ENCODE measurements at places on chromosomes 12 and 14. TPM values are rescaled to one million over a fixed set of nuclear protein-coding genes. Genes with fewer than 3 reads are reported as not detected.
A peak's percentile ranks its signal among the peaks of the same experiment; 100 is the strongest.

DNA sequence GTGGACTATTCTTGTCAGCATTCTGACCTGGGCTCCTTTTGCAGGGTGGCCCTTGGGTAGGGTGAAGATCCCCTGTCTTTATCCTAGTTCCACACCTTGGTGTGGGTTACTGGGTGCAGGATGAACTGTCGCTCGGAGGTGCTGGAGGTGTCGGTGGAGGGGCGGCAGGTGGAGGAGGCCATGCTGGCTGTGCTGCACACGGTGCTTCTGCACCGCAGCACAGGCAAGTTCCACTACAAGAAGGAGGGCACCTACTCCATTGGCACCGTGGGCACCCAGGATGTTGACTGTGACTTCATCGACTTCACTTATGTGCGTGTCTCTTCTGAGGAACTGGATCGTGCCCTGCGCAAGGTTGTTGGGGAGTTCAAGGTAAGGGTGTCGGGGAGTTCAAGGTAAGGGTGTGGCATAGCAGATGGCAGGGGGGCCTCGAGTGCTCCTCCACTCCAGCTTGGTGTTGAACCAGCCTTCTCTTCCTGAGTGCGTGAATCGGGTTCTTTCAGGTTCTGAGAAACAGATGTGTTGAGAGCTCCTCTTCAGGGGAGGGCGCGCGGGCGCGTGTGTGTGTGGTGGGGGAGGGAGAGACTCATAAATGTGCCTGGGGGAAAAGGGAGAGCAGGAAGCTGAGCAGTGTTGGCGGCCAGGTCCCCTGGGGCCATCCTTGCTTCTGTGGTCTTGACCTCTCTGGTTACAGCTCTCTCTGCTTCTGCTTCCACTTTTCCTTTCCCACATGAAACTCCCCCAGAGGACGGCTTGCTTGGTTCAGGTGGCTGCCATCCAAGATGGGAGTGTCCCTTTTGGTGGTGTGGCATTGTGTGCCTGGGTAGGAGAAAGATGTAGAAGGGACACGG, 4.0 kb downstream of the ATG101 start:
- DNase-seq, result no peak

DNA sequence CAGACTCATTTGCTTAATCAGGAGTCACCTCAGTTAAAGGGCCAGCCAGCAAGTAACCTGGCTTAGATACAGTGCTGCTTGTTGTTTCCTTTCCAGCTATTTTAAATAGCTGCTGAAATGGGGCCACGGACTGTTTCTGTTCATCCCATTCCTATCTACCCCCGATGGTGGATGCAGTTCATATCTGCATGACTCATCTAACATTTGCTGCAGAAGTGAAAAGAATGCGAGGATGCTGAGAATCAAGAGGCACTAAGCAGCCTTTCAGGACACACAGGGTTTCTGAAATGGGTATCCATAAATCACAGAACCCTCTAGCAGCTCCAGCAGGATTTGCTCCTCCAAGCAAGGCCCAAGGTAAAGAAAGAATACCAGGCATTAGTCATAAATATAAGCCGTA, 60.2 kb upstream of the RTRAF start:
- DNase-seq, result peak; percentile 59

GRCh38 chr14:76957224-76957891, 71.2 kb downstream of the IRF2BPL start:
- DNase-seq, result no peak

GRCh38 chr12:118193958-118194357, 58.0 kb downstream of the PEBP1 start:
- no peak for DNase-seq

LRCOL1 gene
- not detected for total RNA-seq

TMEM119 gene
- 1.8 TPM for total RNA-seq
